DMS79 treated with DMSO at 0.1 percent for 48 hours (cell line): ENCODE measurements at places on chromosomes 1 and 21.

GRCh38 chr1:174265282-174265681 lies 106.0 kb downstream of the RABGAP1L start:
- no peak for DNase-seq

GRCh38 chr1:77303387-77303786 lies 21.6 kb downstream of the AK5 start:
- no peak for DNase-seq

GRCh38 chr1:27634177-27634984 lies 604 bp downstream of the FGR start:
- DNase-seq: peak; percentile 16

- no peak for DNase-seq
These were observed 54.7 kb downstream of the CD2 start for GRCh38 chr1:116808848-116809508.

DNA sequence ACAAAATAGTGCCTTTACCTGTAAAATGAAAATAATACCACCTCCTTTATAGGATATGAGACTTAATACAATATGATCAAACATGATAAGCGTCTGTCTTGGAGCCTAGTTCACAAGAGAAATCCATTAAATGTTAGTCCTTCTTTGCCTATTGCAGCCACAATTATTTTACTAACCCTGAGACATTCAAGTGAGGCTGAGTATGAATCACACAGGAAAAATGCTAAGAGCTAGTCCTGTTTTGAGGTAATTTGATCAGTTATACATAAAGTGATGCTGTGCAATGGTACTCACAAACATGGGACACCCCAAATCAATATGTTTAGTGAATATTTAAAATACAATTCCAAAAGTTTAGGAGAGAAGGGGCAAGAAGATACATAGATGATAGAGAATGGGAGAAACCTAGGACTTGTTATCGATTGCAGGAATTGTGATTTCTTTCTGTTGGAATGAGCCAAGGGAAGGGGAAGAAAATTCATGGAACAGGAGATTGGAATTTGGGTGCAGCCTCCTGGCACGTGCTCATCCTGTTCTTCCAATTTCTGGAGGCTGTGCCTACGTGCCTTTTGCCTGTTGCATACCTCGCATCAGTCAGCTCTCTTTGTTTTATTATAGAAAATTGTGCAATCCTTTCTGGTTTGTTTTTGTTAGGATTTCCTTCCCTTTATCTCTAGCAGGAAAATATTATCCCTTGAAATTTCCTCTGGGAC lies 39.9 kb upstream of the BACH1 start:
- no peak for DNase-seq

DNA sequence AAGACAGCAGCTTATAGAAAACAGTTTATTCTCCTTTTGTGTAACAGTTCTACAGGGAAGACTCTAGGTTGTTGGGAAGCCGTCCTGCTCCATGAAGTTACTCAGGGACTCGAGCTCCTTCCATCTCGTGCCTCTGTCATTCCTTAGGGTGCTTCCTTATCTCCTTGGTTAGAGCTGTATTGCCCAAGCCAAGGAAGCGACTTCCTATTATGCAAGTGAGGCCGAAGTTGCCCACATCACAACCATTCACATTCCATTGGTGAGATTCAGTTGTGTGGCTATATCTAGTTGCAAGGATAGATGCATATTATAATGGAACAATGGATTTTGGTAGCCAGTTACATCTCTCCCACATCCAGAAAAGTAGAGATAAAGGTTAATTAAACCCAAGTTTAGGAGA lies 9.0 kb downstream of the GSTM5 start:
- DNase-seq: no peak

GRCh38 chr1:218135371-218135770 lies 149.7 kb upstream of the RRP15 start:
- no peak for DNase-seq

- no peak for DNase-seq
These were observed 38.4 kb downstream of the UTP25 start for GRCh38 chr1:209866201-209866600.

GRCh38 chr1:82782599-82782998 lies 981.9 kb downstream of the ADGRL2 start:
- DNase-seq: no peak

- DNase-seq: no peak
These were observed 22.7 kb upstream of the EYA3 start for GRCh38 chr1:28111157-28111556.

DNA sequence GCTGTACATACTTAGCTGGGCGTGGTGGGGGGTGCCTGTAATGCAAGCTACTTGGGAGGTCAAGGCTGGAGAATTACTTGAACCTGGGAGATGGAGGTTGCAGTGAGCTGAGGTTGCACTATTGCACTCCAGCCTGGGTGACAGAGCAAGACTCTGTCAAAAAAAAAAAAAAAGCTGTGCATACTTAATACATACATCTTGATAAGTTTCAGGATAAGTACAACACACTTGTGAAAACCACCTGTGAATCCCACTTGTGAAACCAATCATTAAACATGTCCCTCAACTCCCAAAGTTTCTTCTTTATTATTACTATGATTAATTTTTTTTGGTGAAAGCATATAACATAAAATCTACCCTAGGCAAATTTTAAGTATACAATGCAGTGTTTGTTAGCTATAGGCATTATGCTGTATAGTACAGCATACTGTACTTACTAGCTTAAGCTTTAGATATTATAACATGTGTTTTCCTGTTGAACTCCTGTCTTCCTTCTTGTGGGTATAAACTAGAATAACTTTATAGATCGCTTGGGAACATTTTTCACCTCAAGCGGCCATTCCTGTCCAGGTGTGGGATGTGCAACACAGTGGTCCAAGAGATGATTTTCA lies 41.4 kb downstream of the DISC1 start:
- DNase-seq: no peak

GRCh38 chr1:48794816-48795215 lies 18.1 kb upstream of the BEND5 start:
- DNase-seq: no peak

- DNase-seq: no peak
These were observed 44.3 kb downstream of the INAVA start for GRCh38 chr1:200938955-200939354.

DNA sequence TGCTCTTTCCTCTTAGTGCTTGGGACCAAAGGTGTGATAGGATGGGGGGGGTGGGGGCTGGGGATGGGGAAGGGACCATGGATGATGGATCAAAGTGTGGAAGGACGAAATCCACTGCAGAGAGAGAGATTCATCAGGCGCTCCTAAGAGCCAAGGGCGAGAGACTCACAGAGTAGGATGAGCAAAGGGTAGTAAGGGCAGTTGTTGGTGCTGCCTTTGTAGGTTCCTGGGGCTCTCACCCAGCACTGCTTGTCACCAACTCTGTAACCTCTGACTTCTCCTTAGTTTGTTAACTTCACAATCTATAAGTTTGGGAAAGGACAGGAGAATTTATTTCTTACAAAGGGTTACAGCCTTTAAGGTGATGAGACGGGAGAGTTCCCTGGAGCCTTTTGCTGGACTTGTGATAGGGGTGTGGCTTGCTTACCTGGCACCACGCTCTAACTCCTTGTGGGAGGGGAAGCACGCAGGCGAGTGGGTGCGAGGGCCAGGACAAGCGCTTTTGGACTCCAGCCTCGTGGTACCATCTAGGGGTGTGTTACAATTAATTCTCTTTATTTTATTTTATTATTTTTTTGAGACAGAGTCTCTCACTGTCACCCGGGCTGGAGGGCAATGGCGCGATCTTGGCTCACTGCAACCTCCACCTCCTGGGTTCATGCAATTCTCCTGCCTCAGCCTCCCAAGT lies 1.6 kb upstream of the PDXK start:
- DNase-seq: no peak

DNA sequence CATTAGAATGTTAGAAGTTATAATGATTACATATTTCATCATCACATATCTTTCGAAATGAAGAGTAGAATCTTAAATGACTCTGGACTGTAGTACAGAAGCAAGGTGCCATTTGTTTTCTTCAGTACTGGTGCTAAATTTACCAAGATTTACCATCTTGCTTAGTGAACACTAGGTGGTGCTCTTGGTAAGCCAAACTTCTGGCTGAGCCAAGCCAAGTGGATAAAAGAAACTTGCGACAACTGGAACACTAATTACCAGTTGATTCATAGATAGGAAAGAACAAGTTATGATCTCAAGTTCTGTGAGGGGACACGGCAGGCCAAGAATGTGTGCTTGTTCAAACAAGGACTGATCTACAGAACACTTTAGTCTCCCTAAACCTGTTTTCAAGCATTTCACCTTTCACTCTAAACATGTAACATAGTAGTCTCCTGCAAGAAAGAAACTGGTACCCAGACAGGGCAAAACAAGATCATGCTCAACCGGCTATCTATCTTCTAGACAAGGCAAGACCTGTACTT lies 19.8 kb downstream of the SPRTN start:
- peak; percentile 72 for DNase-seq

GRCh38 chr1:85611425-85611824 lies 30.9 kb downstream of the CCN1 start:
- DNase-seq: no peak

DNA sequence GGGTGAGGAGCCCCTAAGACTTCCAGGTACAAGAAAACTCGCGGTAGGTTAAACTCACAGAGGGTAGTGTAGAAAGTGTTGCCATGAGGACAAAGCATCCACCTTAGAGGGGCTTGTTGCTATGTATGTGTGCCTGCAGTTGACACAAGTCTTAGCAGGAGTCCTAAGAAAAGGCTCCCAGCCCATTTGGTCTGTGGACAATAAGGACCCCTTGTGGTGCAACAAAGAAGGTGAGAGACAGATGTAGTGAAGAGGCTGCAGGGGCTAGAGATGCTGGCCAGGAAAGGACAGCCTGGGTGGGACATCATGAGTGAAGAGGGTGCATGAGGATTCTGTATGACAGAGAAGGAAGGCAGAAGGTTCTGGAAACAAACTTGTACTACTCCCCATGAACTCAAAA lies 36.3 kb upstream of the IL10 start:
- no peak for DNase-seq

DNA sequence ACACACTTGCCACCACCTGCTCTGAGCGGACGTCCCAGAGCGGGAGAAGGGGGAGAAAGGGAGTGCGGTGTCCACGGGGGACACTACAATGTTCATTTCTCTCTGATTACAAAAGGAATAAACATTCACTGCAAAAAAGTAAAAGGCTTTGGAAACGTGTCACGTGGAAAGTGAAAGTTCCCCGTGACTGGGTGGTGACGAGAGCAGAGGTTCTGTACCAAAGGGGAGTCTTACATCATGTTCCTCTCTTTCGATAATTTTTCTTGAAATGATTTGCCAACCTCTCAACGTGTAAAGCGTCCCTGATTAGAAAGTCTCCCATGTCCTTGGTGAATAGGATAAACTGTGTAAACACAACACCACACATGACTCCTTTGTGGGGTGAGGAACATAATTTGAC lies 22.0 kb upstream of the PRDM15 start:
- DNase-seq: no peak

- DNase-seq: no peak
These were observed 126.4 kb upstream of the GADD45A start for GRCh38 chr1:67558449-67559193.

DNA sequence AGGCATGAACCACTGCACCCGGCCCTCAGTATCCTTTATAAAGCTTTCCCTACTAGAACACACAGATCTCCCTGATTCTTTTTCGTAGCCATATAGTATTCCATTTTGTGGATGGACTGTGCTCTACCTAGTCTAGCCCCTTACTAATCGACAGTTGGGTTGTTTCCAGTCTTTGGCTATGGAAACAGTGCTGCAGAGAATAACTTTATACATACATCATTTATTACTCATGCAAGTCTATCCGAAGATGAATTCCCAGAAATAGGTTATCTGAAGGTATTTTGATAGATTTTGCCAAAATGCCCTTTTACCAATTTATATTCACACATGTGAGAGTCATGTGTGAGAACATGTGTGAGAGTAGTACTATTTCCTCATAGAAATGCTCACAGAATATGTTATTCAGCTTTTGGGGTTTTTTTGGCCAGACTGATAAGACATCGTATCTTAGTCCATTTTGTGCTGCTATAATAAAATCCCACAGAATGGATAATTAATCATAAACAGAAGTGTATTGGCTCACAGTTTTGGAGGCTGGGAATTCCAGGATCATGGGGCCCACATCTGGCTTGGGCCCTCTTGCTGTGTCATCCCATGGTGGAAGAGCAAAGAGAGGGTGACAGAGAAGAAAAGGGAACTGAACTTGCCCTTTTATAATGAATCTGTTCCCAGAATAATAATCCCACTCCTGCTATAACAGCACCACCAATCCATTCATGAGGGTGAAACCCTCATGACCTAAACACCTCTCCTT lies 17.3 kb upstream of the FGR start:
- no peak for DNase-seq

- no peak for DNase-seq
These were observed 12.9 kb downstream of the KIAA1614 start for GRCh38 chr1:180925471-180926051.

GRCh38 chr1:159835862-159836525 lies 9.3 kb downstream of the SLAMF8 start:
- DNase-seq: no peak

GRCh38 chr21:26412885-26413284 lies 160.2 kb downstream of the CYYR1 start:
- no peak for DNase-seq

GRCh38 chr1:189550498-189550897 lies 927.2 kb downstream of the BRINP3 start:
- DNase-seq: no peak

- DNase-seq: no peak
These were observed 10.1 kb downstream of the SLC44A5 start for GRCh38 chr1:75600781-75601180.

GRCh38 chr21:32298148-32298559 lies 501 bp upstream of the MRAP start:
- DNase-seq: no peak

DNA sequence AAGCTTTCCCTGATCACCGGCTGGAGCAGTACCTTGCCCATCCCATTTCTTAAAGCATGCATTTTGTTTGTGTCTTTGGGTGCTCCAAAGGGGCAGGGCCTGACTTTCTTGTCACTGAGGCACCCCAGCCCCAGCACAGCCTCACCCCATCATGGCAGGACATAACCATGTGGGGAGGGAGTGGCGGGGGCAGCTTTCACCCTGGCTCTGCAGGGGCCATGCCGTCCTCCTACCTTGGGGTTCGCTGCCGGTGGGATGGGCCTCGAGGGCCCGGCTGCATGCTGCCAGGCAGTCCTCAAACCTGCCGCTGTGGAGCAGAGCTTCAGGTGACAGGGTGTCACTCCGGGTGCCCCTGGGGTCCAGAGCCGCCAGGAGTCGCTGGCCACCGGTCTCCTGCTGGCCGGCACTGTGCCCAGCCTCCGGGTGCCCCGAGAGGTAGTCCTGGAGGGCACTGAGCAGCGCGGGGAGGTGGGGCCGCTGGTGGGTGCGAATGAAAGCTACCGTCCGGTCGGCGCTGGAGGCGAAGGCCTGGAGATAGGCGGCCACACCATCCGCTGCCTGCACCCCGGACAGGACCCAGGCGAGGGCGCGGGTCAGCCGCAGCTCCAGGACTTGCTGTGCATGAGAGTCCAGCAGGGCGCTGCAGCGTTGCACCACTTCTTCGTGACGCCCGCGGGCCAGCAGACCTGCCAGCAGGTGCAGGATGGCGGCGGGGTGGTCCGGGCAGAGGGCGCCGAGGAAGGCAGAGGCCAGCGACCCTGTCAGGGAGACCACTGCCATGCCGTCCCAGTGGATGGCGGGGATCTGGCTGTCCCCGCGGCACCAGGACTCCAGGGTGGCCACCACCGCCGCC lies 1.5 kb downstream of the TTC34 start:
- no peak for DNase-seq
